NCI-H460 (cell line): ENCODE measurements at places on chromosomes 7 and 10.
A peak's percentile ranks its signal among the peaks of the same experiment; 100 is the strongest.

DNA sequence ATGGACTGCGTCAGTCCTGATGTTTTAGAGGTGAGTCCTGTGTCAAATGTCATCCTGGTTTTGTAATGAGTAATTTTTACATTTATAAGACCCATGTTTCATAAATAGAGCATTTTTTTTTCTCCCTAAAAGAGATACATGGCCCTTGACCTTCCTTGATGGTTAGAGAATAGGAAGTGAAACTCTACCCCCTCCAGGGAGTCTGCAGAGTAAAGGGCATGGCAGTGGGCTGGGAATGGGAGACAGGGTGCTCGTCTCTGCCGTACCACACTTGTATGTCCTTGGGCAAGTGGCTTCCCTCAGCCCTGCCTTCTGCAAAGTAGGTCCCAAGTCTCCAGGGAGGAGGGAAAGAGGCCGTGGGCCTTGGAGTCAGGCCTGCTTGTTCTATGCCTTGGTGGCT is 63.9 kb downstream of the WDFY4 start:
- no peak for DNase-seq

DNA sequence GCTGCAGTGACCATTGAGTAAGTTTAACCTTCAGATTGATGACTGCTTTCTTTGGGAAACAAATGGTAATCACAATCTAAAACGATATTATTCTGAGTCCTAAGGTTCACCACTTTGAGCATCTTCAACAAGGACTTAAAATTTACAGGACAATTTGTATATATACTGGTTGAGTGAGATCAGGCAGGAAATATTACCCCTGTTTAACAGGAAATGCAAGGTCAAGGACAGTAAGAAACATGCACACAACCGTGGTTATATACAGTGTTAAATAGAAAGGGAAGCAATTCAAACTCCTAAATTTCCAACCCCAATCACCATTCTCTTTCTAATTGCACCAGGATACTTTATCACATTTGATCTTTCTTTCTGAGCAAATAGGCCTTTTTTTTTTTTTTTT is 96.1 kb downstream of the ZNF277 start:
- DNase-seq = no peak

- DNase-seq = no peak
Observed at GRCh38 chr7:154729056-154729455, 273.9 kb downstream of the PAXIP1 start.

DNA sequence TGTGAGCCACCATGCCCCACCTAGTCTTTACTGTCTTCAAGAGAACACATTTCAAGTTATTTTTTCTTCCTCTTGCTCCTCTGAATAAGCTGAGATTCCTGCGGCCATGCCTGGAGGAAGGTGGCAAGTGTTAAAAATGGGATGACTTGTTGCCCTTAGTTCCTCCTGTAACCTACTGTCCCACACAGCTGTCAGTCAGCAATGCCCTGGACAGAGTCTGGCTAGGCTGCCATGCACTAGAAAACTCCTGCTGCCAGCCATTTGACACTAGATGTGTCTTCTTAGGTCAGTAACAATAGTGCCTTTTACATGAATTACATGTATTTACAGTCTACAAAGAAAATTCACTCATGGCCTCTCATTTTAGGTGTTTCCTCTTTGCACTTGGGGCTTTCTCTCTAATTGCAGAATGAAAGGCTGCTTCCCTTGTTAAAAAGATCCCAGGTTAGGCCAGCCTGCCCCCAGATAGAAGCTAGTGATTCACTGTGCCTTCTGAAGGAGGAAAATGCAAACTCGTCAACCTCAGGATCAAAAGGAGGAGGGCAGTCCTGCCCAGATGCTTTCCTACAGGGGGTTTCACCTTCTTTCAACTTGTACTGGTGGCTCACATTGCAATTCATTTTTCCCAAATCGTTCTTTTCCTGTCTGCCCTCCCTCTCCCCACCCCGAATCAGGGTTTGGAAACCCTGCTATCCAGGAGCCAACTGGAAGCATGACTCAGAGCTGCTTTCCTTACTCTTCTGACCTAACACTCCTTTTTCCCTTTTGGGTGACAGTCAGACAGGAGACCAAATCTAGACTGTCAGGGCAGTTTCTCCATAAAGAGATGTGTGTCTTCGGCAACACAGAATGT is 136.6 kb downstream of the SPAG6 start:
- DNase-seq = no peak

GRCh38 chr7:140885735-140886334 is 38.9 kb downstream of the BRAF start:
- no peak for DNase-seq

DNA sequence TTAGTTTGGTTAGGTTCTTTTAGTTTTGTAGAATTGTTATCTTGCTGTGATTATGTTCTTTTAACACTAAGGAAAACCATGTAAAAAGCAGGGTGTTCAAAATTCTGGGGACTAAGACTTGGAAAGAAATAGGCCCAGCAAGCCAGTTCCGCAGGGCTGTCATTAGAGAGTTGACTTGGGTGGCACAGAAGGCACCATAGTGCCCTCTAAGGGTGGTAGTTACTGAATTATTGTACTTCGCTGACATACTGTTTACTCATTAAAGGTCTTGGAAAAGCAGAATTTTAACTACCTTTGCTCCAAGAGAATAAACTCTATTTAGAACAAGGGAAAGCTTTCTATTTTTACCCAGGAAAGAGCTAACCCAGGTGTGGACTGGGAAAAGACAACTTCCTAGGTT is 86.5 kb downstream of the OTUD1 start:
- DNase-seq = peak; percentile 19

DNA sequence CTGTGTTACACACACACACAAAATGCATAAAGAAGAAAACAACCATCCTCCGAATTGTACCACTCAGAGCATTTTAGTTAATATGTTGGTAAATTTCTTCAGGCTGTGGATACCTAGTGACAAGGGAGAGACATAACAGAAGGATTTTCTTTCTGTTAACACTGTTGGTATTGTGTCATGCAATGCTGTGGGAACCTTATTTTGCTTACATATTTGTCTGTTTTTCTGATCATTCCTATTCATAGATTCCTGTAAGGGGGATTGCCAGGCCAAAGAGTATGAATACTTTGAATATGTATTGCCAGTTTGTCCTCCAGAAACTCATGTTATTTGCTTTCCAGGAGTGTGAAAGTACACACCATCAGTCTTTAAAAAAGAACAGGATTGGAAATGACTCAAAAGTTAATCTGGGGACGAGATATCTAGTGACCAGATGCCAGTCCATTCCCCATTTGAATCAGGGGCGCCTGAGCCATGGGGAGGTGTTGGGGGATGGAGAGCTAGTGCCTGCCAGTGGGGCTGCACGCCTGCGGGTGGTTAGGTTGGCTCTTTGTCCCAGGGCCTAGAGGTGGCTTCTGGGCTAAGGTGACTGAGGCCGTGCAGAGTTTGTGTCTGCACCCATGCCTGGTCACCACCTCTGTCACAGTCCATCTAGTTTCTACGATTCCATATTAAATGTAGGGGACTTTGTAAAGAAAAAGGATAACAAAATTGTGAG is 142.0 kb downstream of the PTPN20 start:
- DNase-seq = no peak

GRCh38 chr7:143347950-143348349 is 14.6 kb downstream of the FAM131B start:
- DNase-seq = no peak

DNA sequence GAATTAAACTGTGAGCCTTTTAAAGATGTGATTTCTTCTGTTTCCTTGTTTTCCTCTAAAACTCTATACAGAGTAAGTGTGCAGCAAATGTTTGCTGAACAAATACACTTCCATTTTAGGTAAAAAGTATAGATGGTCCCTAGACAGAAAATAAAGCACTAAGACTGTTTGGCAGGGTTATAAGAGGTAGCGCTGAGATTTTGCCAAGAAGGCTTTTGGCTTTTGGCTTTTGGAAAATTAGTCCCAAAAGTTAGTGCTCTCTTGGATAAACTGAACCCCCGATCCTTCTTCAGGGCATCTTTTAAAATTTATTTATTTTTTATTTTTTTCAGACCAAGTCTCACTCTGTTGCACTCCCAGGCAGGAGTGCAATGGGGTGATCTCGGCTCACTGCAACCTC is 175.7 kb upstream of the NRP1 start:
- DNase-seq = no peak

- DNase-seq = no peak
Observed at GRCh38 chr10:71437537-71438092, 40.9 kb downstream of the CDH23 start.

DNA sequence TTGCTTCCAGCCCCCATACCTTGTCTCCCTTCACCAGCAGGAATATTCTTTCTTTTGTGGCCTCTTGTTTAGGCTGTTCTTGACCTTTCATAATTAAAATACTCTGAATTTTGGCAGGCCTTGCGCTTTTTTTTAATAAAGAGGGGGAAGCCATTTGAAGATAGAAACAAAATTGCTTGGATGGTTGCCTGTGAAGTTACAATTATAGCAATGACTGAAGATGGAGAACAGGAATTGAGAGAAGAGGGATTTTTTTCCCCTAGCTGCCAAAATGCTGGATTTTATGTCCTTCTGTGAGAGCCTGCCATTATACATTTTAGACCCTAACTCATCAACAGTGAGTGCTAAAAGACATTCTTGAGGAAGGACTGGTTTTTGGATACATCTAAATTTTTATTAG is 24.8 kb downstream of the FGFBP3 start:
- no peak for DNase-seq

GRCh38 chr10:78401624-78402367 is 368.1 kb downstream of the RPS24 start:
- DNase-seq = no peak

- no peak for DNase-seq
Observed at GRCh38 chr10:70592186-70592735, 10.3 kb downstream of the PRF1 start.

GRCh38 chr7:32221056-32221455 is 150.8 kb upstream of the PDE1C start:
- no peak for DNase-seq

GRCh38 chr7:146875981-146876380 is 759.4 kb downstream of the CNTNAP2 start:
- DNase-seq = no peak

DNA sequence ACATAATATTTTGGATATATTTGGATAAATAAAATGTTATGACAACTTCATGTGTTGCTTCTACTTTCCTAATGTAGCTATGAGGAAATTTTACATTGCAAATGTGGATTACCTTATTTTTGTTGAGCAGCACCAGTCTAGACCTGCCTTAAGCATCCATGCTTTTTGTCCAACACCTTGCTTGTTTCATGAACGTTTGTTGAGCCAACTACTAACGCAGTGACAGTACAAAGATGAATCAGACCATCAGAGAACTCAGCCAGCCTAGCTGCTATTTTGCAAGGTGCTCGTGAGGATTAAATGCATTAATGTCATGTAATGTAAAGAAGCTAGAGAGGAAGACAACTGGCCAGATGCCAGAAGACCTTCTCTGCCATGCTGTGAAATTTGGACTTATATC is 1.1 kb upstream of the ZC3HAV1L start:
- no peak for DNase-seq

DNA sequence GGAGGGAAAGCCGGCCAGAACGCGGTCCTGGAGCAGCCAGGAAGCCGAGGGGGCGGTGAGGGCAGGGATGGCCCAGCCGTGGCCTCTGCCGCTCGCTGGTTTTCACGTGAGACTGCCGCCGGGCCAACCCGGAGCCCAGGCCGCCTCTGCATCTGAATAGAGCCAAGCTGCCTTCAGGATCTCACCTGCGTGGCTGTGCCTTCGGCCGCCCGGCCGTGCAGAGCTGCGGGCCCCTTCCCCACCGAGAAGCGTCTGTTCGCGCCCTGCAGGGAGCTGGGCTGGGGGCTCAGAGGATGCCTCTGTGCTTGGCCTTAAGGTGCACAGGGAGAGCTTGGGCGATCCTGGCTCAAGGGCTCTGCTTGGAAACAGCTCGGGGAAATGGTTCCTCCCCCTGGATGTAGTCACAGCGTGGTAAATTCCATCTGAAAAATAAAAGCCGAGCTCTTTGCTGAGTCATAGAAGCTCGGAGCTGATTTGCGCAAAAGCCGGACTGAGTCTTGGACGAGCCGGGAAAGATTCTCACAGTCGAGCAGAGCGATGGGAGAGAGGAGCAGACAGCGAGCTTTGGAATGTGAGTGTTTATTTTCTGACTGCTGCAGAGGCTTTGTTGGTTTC is at the start of gene JAKMIP3:
TSS of gene JAKMIP3 (plus strand) at position 456 of the 615 bp plus-strand sequence. CDS start 38,863 bp downstream, outside the sequence.
- DNase-seq = peak; percentile 89

GRCh38 chr7:86025807-86026206 is 617.9 kb upstream of the GRM3 start:
- DNase-seq = no peak

- no peak for DNase-seq
Observed at GRCh38 chr7:130345136-130345535, 520 bp downstream of the CPA5 start.

- no peak for DNase-seq
Observed at GRCh38 chr10:122549636-122550035, 10.9 kb upstream of the DMBT1 start.

DNA sequence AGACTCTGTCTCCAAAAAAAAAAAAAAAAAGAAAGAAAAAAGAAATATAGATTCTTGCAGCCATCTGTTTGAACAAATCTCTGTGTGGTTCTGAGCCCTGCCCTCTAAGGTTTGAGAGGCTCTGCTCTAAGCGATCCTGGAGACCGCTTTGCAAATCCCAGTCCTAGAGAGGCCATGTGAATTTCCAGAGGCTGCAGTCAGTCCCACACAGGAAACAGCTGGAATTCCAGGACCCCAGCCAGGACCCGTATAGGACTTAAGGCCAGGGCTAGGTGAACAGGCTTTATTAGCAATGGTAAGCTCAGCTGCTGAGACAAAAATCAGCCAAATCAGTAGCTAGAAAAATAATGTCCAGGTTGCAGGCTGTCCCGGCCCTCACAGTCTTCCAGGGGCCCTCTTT is 154.8 kb downstream of the RPS24 start:
- DNase-seq = no peak

- no peak for DNase-seq
Observed at GRCh38 chr10:10198363-10198762, 819.3 kb upstream of the CELF2 start.

- no peak for DNase-seq
Observed at GRCh38 chr10:94357193-94357592, 5.5 kb downstream of the NOC3L start.

DNA sequence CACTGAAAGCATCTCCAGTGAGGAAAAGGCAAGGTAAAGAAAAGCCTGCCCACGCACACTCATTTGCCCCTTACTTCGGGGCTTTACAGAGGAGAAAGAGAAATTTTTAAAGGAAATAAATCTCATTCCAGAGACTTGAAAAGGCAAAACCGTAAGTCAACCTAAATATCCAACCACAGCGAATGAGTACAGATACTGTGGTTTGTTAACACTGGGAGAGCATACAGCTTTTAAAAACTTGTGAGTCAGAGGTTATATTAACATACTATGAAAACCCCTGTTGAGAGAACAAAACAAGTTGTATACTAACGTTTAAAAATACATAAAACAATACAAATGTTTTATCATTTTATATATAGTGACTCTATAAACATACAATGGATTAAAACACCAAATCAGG is 28.6 kb upstream of the ST7 start:
- no peak for DNase-seq

GRCh38 chr10:133327651-133328357 is 8.9 kb downstream of the CALY start:
- no peak for DNase-seq

DNA sequence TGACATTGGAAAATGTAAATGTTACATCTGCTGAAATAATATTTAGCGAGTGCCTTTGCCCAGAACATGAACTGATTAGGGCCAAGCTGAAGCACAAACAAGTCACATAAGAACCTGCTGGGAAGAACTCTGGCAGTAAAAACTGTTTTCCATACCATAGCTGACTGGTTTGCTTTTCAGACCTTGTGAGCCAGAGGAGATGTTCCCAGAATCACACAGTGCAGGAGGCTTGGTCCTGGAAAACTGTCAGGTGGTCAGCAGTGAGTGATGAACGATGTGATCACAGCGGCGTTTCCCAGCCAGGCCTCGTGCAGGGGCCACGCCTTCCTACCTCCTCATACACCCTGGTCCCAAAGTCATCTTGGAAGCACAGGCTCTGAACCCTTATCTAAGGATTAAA is 164.2 kb upstream of the EEPD1 start:
- DNase-seq = no peak
